CD4-positive, alpha-beta T cell treated with Interleukin-21 for 1 hour (primary cell): ENCODE measurements at places on chromosomes 12 and 14.

DNA sequence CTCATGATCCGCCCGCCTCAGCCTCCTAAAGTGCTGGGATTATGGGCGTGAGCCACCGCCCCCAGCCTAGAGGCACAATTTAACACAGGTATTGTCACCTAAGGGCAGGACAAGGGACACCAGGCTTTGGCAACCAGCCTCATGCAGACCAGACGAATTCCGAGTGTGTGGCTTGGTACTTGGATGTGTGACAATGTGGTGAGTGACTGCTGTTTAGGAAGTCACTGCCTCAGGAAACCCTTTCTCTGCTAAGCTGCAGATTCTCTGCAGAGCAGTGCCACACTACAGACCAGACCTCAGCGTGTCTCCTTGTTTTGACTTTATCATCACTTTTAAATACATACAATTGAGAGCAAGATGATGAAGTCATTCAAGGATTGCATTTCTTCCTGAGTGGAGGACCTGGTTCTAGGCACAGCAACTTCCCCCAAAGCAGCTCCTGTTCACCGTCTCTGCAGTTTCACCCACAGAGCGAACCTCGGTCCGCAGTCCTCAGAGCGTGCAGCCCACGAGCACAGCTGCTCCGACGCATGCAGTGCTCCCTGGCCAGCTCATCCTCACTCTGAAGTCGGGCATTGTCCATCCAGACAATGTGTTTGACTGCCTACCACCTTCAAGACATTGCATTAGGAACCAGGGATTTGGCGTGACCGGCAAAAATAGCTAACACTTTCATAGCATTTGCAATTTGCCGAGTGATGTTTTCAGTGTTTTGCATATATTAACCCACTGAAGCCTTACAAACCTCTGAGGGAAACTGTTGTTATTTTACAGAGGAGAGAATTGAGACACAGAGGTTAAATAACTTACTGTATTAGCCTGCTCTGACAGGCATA lies 235.2 kb downstream of the CHST11 start:
- DNase-seq: no peak

- DNase-seq: no peak
Observed at GRCh38 chr12:113325916-113326315, 9.0 kb downstream of the SLC8B1 start.

DNA sequence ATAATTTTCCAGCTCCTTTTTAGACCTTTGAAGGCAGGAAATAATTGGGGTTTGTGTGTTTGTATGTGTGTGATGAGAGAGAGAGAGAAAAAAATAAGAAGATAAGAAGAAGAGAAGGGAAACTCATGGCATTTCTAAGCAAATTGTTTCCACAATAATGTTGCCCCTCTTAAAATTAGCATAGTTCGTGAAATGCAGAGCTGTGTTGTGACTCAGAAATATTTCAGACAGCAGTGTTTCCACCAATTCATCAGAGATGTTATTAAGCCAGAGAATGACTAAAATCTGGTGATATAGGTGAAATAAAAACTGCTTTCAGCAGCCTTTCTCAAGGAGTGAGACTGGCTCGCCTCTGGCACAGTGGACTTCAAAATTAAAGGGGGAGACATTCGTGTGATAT lies 65.9 kb upstream of the ARHGAP5 start:
- DNase-seq: no peak

DNA sequence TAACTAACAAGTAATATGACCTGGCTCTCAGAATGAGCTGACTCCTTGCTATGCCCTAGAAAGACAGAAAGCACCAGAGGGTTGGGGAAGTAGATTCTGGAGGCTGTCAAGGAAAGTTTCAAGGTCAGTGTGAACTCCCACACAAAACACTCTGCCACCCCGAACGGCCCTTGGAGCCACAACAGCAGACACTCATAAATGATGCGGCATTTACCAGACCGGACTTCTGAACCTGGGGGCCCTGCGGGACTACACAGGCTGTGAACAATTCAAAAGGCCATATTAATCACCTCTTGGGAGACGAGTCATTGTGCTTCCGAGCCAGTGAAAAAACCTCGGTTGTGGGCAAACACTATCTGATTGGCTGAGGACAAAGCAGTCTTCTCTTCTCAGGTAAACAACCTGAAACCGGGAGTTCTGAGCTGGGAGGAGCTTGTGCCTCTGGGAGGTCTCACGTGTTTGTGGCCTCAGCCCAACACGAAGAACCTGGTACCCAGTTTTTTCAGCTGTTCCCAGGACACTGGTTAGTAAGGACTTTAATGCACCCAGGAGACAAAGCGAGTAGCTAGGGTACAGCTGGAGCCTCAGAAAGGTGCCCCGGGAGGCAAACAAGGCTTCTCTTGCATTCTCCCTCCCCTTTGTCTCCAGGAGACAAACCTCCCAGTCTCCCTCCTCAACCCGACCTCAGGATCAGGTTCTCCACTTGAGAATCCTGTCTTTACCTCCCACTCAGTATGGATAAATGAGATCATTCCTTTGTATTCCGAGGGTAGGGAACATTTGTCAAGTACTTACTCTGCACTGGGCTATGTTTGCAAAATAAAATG lies 35.3 kb downstream of the VWF start:
- no peak for DNase-seq

- no peak for DNase-seq
Observed at GRCh38 chr14:50964683-50965390, 20.6 kb upstream of the PYGL start.

GRCh38 chr14:91521061-91521640 lies 11.0 kb upstream of the PPP4R3A start:
- peak; percentile 7 for DNase-seq

- no peak for DNase-seq
Observed at GRCh38 chr12:62267480-62267879, 7.3 kb downstream of the USP15 start.

DNA sequence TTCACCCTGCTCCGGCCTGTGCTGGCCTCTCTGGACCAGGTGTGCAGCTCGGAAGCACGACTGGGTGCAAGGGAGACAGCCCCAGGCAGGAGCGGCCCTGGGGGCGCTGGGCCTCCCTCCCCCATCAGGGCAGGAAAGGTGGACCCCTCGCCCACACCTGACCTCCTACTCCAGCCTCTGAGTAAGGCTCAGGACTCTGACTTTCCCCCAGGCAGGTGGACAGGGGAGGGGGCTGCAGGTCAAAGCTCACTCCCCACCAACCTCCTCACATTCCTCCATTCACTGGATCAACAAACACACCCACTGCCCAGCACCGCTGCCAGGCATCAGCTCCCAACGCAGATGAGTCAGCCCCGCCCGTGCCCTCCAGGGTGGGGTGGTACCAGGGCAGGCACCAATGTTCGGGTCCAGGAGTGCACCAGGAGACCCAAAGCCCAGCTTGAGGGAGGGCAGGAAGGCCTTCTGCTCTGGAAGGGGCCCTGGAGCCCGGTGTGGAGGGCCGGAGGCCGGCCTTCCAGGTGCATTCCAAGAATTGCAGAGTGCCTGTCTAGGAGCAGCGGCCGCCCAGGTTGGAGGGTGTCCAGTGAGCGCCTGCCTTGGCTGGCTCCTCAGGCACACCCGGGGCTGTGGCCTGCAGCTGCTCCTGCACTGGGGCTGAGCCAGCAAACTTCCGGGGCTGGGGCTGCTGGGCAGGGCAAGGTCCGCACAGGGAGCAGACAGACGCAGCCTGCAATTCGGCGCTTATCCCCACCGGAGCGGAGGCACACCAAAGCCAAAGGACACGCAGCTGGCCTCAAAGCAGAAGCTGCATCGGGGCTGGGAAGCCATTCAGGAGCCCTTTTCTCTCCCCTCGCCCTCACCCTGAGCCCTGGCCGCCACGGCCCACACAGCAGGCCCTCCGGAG lies 1.6 kb upstream of the INF2 start:
- no peak for DNase-seq

- DNase-seq: no peak
Observed at GRCh38 chr14:70097576-70098249, 91.0 kb downstream of the SLC8A3 start.

DNA sequence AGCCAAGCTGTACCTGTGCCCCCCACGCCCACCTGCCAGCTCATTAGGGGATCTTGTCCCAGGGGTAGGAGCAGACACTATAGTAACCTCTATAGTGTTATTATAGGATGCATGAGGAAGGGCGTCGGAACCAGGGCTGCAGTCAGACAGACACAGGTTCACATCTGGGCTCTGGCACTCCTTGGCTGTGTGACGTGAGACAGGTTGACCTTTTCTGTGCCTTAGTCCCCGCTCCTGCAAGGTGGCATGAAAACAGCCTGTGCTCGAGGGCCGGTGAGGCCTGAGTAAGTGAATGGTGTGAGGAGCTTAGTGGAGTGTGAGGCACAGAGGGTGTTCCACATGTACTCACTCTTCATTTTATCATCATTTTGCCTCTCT lies 19.0 kb downstream of the ASB2 start:
- DNase-seq: no peak

GRCh38 chr12:118541934-118542333 lies 165.6 kb downstream of the SUDS3 start:
- DNase-seq: no peak

- no peak for DNase-seq
Observed at GRCh38 chr12:84508851-84509260, 403.7 kb downstream of the SLC6A15 start.

- no peak for DNase-seq
Observed at GRCh38 chr14:22689199-22689598, 45.0 kb upstream of the OR6J1 start.

DNA sequence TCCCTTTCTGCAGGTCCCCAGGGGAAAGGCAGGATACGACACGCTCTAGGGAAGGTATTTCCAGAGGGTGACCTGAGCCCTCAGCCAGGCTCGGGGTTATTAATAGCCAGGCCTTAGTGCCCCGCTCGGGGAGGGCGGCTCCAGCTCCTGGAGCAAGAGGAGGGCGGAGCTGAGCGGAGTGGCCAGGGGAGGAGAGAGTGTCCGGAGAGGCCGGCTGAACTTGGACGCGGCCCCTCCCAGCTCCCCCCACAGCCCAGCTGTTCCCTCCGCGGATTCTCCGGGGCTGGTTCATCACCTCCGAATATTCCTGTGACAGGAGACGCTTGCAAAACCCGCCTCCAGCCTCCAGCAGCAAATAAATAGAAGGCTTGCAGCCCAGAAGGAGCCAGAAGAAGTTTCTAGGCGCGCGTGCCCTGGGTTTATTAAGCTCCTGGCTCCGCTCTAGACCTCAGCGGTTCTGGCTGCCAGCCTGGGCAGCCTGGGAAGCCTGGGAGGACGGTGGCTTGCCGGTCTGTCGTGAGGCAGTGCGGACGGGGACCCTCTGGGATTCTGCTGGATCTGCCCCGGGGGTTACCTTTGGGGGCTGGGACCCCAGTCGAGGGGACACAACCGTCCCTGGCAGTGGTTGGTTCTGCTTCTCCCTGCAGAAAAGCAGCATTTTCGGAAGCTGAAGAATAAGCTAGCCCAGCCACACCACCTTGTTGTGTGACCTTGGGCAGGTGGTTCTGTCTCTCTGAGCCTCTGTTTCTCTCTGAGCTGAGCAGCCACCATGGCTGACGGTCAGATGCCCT lies at the start of gene HSPB8:
Gene HSPB8 (plus strand): TSS at position 388 of the 791 bp plus-strand sequence. CDS start 382 bp downstream, at position 770.
- no peak for DNase-seq

DNA sequence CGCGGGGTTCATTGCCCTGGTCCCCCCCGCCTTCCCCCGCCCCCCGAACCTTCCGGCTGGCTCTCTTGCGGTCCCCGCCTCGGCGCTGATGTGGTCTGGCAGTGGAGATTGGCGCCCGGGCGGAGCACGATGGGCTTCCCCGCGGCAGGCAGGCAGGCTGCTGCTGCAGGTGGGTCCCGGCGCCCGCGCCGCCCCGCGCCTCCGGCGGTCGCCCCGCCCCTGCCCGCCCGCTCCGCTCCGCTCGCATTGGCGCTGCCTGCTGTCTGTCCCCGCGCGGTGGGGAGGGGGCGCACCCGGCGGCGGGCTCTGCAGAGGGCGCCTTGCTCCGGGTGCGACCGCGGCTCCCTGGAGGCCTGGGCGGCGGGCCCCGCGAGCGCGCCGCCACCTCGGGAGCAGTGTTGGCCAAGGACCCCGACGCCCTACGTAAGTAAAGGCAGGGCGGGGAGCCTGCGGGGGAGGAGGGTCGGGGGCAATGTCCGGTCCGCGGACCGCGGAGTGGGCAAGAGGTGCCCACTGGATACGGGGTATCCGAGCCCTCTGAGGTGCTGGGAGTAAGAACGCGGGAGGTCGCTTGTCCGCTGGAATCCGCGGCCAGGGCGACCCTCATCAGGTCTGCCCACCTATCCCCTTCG lies at the start of gene AKAP5:
Gene AKAP5 (plus strand): TSS at position 309 of the 632 bp plus-strand sequence. CDS start 2,896 bp downstream, outside the sequence.
- peak; percentile 77 for DNase-seq

GRCh38 chr14:63717702-63718101 lies 10.2 kb downstream of the SGPP1 start:
- DNase-seq: peak; percentile 16

- no peak for DNase-seq
Observed at GRCh38 chr14:81936902-81937301, 403.2 kb upstream of the SEL1L start.

DNA sequence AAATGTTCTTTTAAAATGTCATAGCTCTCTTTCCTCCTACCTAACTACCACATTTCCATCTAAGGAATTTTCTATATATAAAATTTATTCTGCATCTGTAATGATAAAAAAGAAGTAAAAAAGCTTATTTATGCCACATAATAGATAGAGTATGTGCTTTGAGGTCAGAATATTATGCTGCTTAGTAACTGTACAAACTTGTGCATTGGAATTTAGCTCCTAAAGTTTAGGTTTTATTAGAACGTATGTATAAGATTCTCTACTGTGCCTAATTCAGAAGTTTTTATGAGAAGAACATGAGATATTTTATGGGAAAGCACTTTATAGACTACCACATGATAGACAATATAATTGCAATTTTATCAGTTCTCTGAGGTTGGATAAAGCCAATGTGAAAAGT lies 384.6 kb downstream of the SLC16A7 start:
- no peak for DNase-seq

GRCh38 chr14:22384974-22385526 lies 204.0 kb downstream of the DAD1 start:
- no peak for DNase-seq

GRCh38 chr12:40768125-40768864 lies 76.1 kb downstream of the CNTN1 start:
- DNase-seq: no peak

DNA sequence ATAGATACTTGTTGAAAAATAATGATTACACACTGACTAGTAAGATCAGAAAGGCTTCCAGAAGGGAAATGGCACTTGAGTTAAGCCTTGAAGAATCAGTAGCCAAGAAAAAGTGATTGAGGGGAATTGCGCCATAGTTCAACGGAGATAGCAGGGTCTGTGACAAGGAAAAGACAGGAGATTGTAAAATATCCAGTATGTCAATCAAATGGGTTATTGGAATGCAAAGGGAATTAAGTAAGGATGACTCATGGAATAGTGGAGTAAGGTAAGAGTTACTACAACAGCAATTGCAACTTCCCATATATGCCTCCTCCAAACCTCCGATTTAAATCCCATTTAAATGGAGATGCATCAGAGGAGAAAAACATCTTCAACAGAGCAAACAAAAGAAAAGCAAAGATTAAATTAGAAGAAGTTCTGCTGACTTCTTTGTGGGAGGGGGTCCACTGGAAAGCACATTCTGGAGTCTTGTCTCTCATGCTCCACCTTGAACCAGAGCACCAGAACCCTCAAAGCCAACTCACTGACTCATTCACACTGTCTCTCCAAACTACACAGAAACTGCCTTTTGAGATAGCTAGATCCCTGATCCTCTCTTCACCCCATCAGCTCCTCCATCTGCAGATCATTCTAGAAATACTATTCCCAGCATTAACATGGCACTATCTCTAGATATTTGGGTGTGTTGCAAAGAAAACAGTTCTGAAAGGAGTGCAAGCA lies 138.2 kb downstream of the NUAK1 start:
- no peak for DNase-seq
